Left kidney (tissue), 8 donors: ENCODE measurements at places on chromosomes 13 and 19.
A peak's percentile ranks its signal among the peaks of the same experiment; 100 is the strongest.

- DNase-seq = no peak
Observed at GRCh38 chr13:101869553-101869952, 417.1 kb downstream of the ITGBL1 start.

- DNase-seq = no peak
Observed at GRCh38 chr13:72523593-72523992, 203.8 kb downstream of the MZT1 start.

GRCh38 chr13:113460064-113460555 is 6.8 kb upstream of the ADPRHL1 start:
- no peak for DNase-seq

DNA sequence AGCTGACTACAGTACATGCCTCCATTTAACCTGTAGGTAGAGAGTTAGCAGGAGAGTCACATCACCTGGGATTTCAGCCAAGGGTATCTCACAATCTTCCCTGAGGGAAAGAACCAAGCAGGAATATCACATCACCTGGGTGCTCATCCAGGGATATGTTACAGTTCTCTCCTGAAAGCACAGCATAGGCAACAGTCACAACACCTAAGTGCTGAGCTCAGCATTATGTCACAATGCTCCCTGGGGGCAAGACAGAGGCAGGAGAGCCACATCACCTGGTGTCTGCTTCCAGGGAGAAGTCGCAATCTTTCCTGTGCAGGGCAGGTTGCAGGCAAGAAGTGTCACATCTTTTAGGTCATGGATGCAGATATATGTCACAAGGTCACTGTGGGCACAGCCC is 9.4 kb upstream of the ZNF91 start:
- DNase-seq = no peak

GRCh38 chr13:32911506-32911905 is 104.7 kb upstream of the KL start:
- DNase-seq = peak; percentile 48

- DNase-seq = no peak
Observed at GRCh38 chr13:32537580-32538142, 934 bp downstream of the N4BP2L2 start.

DNA sequence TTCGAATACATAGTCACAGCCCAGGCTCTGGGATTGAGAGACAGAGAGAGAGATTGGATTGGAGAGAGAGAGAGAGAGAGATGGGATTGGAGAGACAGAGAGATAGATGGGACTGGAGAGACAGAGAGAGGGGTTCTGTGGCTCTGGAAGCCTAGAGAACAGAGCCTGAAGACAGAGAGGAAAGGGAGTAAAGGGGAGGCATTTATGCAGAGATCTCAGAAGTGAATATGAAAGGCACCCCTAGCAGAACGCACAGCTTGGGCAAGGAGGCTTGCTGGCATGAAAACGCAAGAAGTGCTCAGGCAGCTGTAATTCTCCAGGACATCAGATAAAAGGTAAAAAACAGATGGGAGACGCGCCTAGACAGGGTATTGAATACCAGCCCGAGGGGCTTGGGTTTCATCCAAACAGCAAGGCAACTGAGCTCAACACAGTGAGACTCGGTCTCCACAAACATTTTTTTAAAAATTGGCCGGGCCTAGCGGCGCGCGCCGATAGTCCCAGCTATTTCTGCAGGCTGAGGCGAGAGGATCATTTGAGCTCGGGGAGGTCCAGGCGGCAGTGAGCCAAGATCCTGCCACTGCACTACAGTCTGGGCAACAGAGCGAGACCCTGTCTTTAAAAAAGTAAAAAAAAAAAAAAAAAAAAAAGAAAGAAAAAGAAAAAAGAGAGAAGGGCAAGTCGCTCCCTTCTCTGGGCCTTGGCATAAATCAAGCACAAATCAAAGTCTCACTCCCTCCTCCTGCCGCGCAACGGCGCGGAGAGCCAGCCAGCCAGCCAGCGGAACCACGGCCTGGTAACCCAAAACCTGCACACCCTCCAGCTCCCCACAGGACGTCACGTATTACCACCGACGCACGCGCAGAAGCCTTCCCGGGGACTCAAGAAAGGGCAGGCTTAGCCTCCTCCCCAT is 774 bp upstream of the PPP2R1A start:
- no peak for DNase-seq

DNA sequence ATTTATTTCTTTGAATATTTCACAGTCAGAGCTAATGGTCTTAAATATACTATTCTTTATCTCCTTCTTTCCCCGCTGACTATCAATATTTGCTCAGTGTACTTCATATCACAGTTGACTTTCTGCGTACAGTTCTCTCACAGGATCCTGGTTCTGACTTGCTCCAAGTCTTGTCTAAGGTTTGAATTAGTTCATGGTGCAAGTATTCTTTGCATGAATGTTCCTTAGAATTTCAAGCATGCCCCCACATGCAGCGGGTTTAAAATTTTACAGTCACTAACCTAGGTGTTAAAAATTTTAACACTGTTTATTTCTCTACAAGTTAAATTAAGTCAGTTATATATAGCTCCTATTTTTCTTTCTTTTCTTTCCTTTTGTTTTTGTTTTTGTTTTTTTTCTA is 20.8 kb upstream of the KLF12 start:
- no peak for DNase-seq

- DNase-seq = no peak
Observed at GRCh38 chr13:49132479-49133002, 87.6 kb upstream of the MLNR start.

DNA sequence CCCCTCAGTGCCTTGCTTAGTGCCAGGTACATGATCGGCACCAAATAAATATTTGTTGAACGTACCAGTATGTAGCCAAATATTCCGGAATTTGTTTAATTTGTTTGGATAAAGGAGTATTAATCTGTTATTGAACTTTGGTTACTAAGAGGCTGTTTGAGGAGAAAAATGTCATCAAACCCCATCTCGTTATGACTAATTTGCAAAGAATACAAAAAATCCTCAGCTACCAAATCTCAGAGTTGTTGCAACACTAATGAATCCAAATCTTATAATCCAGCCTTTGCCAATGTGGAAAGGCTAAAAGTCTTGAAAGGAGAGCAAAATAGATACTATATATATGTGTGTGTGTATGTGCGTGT is 79.5 kb downstream of the KLF5 start:
- DNase-seq = no peak

GRCh38 chr13:25766991-25767390 is 284.8 kb downstream of the SHISA2 start:
- no peak for DNase-seq

GRCh38 chr13:93984876-93985275 is 494.6 kb downstream of the DCT start:
- no peak for DNase-seq

GRCh38 chr13:42333613-42334328 is 61.8 kb downstream of the AKAP11 start:
- DNase-seq = peak; percentile 28

DNA sequence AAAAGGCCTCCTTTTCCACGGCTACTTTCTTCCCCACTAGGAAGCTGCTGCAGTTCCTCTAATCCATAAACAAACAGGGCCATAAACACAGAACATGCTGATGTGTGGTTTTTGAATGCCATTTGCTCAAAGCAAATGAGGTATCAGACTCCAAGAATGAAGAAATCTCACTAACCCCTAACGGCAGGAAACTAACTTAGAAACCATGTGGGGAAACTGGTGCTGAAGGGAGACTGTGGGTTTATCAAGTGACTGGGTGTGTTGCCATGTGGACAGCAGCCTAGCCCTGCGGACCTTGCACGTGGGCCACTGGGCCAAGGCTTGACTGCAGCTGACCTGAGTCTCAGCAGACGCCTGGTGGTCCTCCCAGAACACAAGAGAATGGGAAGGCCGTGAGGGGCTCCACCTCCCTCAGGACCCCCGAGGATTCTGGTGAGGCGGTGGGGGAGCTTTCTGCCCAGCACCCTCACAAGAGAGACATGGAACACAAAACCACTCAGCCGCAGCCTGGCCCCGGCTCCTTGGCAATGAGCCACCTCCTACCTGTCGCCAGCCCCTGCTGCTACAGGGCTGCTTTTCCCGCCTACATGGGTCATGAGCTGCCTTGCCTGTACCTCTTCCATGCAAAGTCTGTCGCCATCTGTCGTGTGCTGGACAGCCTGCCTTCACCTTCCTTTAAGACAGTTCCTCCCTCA is 10.6 kb downstream of the SLC15A1 start:
- no peak for DNase-seq

DNA sequence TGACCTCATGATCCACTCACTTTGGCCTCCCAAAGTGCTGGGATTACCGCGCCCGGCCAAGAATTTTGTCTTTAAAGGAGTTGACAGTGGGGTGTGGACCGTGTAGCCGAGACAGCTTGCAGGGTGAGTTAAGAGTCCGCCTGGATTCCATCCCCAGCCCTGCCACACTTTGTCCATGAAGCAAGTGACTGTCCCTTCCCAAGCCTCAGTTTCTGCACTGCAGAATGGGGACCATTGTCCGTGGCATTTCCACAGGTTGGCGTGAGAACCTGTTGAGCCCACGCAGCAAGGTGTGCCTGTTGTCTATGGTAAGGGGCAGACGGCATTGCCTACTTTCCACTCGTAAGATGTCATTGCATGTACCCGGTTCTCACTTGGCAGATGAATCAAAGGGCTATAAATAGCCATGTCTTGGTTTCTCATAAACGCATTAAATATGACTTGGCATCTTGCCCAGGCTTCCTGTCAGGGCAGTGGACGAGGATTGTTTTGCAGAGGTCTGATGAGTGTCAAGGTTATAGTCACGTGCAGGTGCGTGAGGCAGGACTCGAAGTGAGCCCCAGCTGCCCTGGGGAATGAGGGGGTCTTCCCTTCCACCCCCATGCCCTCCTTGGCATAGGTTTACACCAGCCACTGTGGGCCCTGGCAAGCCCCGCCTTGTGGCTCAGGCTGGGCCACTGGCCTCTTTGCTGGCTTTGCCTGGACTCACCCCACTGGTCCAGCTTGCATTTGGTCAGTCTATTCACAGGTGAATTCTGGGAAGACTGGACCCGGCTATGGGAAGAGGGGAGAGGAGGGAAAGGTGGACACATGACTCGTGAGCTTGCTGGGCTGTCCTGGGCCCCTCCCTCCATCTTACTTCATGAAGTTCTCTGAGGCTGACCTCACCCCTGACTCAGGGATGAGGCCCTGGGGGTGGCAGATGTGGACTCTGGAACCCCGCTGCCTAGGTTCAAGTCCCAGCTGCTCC is 14.6 kb downstream of the FAM187B start:
- peak; percentile 43 for DNase-seq

- no peak for DNase-seq
Observed at GRCh38 chr13:41966671-41967070, 5.8 kb upstream of the VWA8 start.

DNA sequence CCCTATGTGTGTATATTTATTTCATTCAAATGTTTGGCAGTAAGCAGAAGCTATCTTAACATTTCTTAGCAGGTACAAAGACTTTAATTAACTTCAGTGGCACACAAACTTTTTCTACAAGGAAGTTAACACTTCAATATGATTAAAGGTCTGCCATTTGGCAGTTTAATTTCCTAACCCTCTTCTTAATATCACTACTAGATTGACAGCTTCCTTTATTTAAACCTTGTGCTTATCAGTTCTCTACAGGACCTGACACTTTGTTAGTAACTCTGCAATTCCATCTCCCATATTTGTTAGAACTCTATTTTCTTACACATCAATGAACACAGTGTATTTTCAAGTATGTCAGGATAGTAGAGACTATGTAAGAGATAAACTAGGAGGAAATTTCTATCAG is 152.4 kb upstream of the ATXN8OS start:
- DNase-seq = no peak

DNA sequence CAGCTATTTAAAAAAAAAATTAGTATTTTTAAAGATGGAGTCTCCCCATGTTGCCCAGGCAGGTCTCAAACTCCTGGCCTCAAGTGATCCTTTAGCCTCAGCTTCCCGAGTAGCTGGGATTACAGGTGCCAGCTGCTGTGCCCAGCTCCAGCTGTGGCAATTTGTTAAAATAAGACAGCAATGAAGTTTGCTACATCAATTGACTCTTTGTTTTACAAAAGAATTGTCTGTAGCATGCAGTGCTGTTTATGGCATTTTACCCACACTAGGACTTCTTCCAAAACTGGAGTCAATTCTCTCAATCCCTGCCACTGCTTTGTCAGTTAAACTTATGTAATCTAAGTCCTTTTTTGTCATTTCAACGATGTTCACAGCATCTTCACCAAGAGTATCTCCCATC is 49.3 kb downstream of the NDFIP2 start:
- no peak for DNase-seq

- peak; percentile 59 for DNase-seq
Observed at GRCh38 chr13:30364876-30365275, 57.4 kb upstream of the UBE2L5 start.

- DNase-seq = no peak
Observed at GRCh38 chr19:4208385-4209094, 20.8 kb upstream of the EBI3 start.

- no peak for DNase-seq
Observed at GRCh38 chr13:110354123-110354627, 47.1 kb downstream of the COL4A2 start.

DNA sequence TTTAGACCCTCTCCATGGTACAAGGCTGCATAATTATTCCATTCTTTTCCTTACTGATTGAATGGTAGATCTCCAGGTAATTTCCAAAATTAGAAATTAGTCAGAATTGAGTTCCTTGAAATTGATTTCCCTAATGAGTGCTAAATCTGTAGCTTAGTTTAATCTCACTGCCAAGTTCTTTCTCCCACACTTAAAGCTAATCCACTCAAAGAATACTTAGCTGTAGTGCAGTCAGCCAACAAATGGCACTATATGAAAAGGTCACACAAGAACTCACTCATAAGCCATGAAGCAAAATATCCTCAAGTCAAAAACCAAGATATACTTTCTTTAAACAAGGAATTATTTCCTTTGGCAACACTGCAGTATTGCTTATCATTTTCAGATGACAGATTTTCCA is 62.0 kb downstream of the XPO4 start:
- DNase-seq = no peak
